H4 (cell line): ENCODE measurements at places on chromosomes 3 and 15. TPM values are rescaled to one million over a fixed set of nuclear protein-coding genes. Genes with fewer than 3 reads are reported as not detected.
A peak's percentile ranks its signal among the peaks of the same experiment; 100 is the strongest.

DNA sequence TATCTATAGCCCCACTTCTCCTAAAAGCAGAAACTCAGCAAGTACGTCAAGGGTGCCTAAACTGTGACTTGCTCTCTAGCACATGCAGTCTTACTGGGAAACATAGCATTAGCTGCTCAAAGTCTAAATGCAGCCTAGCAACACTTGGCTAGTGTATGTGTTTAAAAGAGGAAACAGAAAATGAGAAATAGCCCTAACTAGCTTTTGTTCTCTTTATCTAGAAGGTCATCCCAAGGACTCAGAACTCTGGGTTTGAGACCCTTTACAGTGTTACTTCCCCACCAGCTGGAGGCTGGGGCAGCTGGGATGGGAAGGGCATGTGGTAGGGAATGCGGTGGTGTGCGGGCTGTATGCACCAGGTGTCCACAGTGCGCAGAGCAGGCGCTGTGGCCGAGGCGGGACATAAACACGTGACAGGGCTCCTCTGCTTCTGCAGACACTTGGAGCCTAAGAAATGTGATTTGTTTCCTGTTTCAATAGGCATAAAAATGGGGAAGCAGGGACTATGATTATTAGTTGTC, 13.3 kb downstream of the ETV5 start:
- DNase-seq = no peak

DNA sequence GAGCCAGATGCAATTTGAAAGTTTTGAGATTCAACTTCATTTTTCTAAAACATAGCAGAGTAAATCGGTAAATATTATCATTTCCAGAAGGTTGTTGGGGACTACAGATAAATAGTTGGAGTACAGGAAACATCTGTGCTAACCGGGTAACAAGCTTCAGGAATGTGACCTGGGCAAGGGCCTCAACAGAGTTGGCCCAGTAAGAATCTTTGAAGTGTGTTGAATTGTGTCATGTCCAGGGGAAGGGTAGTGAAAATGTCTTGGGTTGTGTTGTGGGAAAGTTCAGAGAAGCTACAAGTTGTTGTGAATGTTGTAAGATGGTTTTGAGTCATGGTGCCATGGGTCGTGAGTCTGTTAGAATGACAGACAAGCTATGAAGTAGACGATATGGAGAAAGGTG, 35.7 kb downstream of the SQOR start:
- no peak for DNase-seq

DNA sequence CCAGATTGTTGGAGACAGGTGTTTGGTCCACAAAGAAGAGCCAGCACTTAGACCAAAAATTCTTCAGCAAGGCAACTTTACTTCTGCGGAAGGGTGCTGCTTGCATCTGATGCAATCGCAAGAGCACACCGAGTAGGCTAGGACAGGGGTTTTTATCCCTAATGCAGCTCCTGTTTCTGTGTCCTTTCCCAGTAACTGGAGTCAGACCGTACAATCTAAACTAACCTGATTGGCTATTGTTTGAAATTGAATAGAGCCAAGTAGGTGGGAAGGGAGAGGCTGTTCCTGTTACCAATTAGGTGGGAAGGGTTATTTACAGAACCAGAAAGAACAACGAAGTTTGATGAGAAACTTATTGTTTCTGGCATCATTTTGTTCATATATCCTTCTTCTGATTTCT, 77.6 kb downstream of the CHCHD4 start:
- no peak for DNase-seq

- no peak for DNase-seq
Observed at GRCh38 chr15:60656041-60656440, 177.1 kb upstream of the ICE2 start.

DNA sequence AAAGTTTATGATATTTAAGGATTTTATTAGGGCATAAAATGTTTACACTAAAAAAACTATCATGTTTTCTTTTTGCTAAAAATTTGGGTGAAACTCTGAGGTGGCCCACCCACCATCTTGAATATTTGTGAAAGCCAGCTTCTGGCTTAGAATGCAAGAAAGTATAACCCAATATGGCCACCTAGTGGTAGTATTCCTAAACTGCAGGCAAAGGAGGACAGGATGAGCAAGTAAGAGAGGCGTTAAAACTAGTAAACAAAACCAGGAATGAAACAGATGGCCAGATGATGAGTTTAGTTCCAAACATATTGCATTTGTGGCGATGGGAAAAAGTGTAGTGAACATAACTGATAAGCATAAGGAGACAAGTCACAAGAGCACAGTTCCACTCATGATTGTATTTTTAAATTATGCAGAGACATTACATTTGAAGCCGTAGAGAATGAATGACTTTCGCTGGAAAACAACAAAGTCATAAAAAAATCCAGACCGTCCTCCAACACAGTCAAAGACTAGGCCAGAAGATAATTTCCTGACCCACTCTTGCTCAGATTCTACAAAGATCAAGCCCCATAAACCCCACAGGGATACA, 103.3 kb upstream of the PRTG start:
- peak; percentile 72 for DNase-seq

- DNase-seq = no peak
Observed at GRCh38 chr3:102129760-102130608, 280.7 kb downstream of the NFKBIZ start.

The LIPH gene
- total RNA-seq = 1.0 and 1.5 TPM in 2 replicates

DNA sequence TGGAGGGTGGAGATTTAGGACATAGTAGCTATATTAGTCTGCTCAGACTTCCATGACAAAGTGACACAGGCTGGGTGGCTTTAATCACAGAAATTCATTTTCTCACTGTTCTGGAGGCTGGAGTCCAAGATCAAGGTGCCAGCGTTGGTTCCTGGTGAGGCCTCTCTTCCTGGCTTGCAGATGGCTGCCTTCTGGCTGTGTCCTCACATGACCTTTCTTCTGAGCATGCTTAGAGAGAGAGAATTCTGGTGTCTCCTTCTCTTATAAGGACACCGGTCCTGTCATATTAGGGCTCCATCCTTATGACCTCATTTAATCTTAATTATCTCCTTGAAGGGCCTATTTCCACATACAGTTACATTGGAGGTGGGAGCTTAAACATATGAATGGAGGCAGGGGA, 14.9 kb upstream of the SHC4 start:
- no peak for DNase-seq

The RARRES1 gene
- not detected in 2 replicates for total RNA-seq

The PDCD7 gene
- total RNA-seq = 12.8 and 13.7 TPM in 2 replicates

DNA sequence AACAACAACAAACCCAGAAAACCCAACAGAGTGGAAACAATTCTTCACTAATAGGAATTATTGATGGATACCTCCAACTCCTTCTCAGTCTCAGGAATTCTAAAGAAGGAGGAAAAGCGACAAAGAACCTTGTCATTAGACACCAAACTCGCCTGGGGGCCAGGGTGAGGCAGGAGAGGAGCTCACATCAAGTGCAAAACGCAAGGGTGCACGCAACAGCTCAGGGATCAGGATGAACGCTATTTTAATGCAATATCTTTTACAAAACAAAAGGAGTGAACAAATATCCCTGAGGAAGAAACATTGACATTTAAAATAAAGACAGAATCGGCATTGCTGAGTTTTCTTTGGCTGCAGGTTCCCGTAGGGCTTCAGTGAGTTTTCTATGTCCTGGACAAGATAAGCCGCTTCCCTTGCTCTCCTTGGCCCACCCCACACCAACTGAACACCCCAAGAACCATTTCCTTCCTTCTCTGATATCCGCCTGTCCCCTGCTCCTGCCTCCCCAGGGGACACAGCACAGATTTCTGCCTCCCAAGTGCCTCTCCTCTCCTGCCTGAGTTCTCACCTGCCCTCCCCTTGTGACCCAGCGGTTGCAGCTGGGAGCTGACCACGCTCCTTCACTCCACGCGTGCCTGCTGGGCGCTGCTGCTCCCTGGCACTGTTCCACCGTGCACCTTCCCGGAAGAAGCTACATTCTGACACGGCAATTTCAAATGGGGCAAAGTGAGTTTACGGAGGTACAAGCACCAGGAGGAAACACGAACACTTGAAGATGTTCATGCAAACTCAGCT, 63.0 kb downstream of the ATP10A start:
- DNase-seq = no peak
